Stimulated activated CD4-positive, alpha-beta T cell treated with anti-CD3 and anti-CD28 coated beads, Interleukin-4, amount 100 ng/mL, for 48 hours (primary cell): ENCODE measurements at places on chromosomes 12 and 14.

DNA sequence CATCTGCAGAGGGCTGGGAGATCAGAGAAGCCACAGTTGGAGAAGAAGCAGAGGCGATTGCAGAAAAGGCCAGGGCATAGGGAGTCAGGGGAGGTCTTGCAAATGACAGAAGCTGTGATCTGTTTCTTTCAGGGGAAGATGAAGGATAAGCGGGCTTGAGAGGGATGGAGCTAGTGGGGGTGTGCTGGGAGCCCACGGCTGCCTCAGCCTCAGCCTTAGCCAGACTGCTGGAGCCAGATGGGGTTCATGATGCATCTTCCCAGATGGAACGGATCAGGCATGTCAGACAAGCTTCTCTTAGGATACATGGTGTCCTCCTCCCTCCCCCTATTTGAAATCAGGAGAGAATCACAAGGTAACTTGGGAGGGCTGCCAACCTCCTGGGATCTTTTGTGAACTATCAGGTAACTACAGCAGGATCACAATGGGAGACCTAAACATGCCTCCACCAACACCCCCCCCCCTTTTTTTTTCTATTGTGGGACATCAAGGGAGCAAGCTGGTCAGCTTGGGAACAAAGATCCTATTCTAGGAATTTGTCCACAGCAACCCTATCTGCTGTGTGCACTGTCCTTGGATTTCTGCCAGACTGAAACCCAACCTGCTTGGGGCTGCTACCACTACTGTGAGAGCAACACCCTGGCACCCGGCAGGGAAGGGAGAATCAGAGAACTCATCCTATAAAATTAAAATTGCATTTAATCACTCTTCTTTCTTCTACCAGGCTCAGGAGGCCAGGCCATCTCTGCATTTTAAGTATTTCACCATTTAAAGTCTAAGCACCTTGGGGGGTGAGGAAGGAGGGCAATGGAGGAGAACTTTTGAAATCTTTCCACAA, 10.7 kb upstream of the ATP2A2 start:
- no peak for DNase-seq

DNA sequence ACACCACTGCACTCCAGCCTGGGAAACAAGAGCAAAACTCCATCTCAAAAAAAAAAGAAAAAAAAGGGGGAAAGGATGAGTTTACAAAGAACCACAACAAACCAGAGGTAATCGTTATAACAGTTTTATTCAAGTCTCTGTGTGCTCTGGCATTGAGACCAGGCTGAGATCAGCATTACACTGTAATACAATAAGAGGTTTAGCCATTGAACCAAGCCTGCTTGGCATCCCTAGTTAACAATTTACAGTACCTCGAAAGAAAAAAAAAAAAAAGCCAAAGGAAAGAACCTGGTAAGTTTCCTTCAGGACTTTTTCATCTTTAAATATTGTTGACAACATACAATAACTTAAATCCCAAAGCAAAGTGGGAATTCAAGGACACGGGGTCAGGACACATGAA, 80.7 kb downstream of the TTC9 start:
- DNase-seq, result no peak

DNA sequence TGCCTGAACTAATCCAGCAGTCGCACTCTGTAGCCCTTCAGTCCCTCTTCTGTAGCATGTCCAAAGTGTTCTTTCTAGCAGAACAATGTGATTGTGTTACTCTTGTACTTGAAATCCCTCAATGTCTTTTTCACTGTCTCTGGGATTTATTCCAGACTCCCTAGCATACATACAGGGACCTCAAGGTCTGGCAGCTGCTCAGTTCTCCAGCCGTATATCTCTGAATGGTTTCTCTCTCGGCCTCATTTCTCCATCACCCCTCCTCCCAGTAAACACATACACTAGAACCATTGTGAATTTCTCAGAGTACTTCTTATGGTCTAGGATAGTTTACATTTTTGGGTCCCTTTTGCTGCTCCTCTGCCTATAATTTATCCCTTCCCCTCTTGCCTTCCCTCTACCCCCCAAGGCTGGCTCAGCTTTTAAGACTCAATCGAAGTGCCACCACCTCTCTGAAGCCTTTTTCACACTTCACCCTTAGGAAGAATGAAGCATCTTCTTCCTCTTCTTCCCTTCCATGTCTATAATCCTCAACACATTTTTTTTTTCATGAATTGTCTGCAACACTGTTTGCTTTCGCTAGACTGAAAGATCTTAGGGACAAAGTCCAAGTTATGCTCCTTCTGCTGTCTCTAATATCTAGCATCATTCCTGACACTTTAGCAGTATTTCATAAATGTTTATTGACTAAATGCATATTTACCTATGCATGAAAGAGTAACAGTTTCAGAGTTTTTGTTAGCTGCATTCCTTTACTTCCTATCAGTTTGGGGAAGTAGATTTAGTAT, 446.1 kb downstream of the ZFP36L1 start:
- DNase-seq, result no peak

GRCh38 chr12:70353780-70354660, 12.1 kb upstream of the KCNMB4 start:
- no peak for DNase-seq

GRCh38 chr14:72054911-72055310, 122.7 kb downstream of the RGS6 start:
- DNase-seq, result no peak

- no peak for DNase-seq
These were observed 9.1 kb downstream of the GSG1 start for GRCh38 chr12:13094367-13094766.

- DNase-seq, result no peak
These were observed 1.2 kb downstream of the HNRNPC start for GRCh38 chr14:21267886-21268616.

DNA sequence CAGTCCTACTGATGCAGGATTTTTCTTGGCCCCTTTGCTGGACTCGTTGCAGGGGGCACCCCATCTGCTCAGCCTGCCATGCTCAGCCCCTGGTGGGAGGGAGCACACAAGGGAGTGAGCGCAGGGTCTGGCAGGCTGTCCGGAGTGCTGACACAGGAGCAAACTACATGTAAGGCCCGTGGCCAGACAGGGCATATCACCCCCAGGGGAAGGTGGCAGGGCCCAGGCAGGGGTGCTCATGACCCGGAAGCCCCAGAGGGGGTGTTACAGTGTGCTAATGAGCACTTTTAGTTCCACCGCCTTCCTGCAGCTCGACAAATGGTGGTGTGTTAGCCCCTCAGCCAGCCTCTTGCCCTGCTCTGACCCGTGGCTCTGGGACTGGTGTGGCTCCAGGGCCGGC, 645.6 kb upstream of the TMEM132C start:
- no peak for DNase-seq
